NCI-H2171 (cell line): ENCODE measurements at places on chromosomes 13 and 19.

GRCh38 chr13:110092831-110093247, 214.1 kb downstream of the COL4A1 start:
- no peak for DNase-seq

GRCh38 chr19:34165295-34165738, 7.0 kb upstream of the LSM14A start:
- no peak for DNase-seq

DNA sequence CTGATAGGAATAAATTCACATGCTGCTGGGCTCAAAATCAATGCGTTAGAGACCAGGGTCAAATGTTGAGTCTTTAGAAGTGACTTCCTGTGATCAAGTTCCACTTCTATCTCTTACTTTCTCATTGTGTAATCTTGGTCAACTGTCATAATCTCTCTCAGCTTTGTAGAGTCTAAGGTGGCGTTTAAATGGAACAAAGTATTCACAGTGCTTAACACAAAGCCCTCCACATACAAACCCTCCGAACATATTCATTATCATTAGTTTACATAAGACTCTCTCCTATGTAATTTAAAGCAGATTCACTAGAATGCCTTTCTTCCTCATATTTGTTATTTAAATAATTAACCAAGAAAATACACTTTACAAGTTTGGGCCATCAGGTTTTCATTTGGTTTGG, 1044.1 kb downstream of the EFNB2 start:
- no peak for DNase-seq

DNA sequence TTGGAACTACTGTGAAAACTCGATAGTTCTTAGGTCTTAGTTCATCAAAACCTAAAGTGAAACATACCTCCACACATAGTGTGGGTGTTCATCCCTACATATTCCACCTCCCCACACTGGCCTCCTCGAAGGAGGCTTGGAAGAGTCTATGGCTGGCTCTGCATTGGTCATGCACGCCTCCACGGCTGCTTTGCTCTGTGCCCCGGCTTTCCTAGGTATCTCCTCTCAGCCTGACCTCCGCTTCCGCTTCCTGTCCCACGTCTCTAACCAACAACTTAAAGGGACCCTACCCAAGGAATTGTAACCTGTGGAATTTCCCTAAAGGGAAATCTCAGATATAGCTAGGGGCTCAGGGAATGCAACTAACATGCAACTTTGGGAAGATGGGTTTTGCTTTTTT, 79.7 kb upstream of the MBNL2 start:
- DNase-seq = no peak

DNA sequence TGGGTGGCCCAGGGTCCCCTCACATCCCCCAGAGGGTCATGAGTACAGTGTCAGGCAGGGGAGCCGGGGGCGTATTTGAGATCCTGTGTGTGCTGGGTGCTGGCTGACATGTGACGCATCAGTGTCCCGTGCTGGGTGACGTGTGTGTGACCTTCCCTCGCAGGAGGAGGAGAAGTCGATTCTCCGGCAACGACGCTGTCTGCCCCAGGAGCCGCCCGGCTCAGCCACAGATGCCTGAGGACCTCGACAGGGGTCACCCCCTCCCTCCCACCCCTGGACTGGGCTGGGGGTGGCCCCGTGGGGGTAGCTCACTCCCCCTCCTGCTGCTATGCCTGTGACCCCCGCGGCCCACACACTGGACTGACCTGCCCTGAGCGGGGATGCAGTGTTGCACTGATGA, 25.8 kb downstream of the PNPLA6 start:
- no peak for DNase-seq

DNA sequence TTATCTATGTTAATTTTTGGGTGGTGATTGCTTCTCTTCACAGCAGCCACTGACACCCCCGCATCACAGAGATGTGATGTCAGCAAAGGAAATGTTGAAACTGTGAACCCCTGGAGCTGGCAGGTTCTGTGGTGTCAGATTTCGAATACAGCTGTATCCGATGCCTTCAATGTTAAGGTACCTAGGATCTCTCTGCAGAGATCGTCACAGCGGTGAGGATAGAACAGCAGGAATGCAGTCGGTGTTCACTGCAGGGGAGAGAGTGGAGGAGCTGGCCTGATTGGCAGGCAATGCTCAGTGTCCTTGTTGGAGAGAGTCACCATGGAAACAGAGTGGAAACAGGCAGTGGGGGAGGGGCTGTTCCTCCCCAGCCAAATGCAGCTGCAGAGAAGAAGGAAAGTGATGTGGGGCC, 79.5 kb upstream of the ZNF835 start:
- no peak for DNase-seq

GRCh38 chr19:46847528-46847927, 3.1 kb downstream of the AP2S1 start:
- DNase-seq = no peak

DNA sequence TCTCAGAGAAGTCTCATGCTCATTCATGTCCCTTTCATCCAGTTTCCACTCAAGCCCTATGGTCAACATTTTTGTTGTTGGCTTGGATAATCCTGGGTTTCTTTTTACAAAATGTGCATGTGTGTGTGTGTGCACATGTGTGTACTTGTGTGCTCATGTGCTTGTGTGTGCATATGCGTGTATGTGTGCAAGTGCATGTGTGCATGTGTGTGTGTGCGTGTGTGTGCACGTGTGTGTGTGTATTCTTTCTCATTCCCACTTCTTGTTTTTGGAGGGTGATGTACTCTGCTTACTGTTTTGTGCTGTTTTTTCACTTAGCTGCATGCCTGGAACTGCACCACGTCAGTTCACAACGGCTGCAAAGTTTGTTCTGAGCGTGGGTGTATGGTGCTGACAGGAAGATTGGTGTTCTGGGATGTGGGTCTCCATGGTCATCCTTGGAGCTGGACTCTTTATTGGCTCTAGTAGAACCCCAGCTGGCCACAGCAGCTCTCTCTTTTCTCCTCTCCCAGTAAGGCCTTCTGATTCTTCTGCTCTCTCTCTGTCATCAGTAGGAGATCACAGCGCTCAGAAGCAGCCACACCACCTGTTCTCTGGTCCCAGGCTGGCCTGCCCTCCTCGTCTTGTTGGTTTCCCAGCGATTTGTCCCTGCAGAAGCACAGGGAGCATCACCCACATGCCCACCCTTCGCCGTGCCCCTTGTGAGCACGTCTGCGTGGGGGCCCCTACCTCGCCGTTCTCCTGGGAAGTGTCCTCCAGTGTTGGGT, 60.8 kb downstream of the SOX1 start:
- DNase-seq = no peak

- DNase-seq = no peak
Measured at GRCh38 chr19:11973019-11973810, 8.4 kb downstream of the ZNF763 start.

DNA sequence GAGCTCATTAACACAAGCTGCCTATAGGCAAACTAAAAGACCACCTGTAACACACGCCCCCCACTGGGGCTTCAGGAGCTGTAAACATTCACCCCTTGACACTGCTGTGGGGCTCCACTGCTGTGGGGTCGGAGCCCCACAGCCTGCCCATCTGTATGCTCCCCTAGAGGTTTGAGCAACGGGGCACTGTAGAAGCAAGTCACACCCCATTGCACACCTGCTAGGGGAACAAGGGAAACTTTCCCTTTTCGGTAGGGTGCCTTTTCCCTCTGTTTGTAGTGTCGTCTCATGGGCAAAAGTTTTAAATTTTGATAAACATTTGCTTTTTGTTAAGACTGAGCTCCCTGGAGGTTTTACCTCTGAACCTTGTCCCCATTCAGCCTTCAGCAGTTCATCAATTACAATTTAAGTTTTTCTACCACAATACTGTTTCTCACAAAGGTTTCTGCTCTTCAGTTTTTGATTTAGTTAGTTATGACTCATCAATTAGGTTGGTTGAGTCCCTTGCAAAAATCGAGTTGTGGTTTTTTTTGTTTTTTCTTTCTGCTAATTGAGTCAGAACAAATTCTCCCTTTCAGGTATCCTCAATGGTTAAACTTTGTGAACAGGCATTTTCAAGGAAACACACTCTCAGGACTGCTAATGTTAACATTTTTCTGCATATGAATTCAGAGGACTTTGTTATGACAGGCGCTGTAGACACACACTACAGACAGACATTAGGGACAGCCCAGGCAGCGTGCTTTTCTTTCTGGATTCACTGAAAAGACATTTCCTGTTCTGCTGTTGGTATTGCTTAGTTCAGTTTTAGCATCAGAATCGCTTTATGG, 35.1 kb downstream of the ZNF433 start:
- no peak for DNase-seq

DNA sequence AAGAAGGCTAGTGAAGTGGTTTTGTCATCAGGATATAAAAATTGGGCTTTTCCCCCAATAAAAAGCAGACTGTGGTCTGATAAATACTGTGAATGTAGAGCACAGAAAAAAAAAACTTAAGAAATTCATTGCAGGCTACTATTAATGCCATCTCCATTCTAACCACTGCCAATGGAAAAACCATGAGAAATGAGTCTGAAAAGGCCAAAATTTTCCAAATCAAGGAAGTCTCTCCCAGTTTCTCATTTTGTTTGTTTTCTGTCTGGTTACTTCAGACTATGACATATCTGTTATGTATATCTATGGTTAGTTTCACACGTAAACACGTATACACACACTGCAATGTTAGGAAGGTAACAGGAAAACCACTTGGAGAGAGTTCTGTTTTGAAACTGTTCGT, 193.6 kb upstream of the TSC22D1 start:
- DNase-seq = no peak
